DMS53 (cell line): ENCODE measurements at places on chromosomes 11 and 22.

DNA sequence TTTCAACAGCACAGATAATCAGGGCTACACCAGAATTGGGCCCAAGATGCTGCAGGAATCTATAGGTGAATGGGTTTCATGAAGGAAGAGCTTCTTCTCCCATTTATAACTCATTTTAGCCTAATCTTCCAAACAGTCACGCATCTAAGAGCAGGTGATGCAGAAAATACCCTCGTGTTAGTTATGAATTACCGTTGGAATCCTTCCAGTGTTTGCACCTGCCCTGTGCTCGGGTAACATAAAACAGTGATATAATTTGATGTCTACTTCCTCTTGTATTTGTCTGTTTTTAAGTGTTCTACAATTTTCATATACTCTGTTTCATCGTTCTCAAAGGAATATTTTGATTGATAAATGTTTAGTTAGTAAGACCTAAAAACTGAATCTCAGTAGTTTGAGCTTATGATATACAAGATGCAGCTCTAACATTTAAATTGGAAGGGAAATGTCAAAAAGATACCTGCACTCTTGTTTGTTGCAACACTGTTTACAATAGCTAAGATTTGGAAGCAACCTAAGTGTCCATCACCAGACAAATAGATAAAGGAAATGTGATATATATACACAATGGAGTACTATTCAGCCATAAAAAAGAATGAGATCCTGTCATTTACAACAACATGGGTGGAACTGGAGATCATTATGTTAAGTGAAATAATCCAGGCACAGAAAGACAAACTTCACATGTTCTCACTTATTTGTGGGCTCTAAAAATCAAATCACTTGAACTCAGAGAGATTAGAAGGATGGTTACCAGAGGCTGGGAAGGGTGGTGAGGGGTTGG lies 42.1 kb downstream of the PPARA start:
- peak; percentile 58 for DNase-seq

GRCh38 chr11:116536416-116536815 lies 236.4 kb downstream of the BUD13 start:
- DNase-seq: no peak

DNA sequence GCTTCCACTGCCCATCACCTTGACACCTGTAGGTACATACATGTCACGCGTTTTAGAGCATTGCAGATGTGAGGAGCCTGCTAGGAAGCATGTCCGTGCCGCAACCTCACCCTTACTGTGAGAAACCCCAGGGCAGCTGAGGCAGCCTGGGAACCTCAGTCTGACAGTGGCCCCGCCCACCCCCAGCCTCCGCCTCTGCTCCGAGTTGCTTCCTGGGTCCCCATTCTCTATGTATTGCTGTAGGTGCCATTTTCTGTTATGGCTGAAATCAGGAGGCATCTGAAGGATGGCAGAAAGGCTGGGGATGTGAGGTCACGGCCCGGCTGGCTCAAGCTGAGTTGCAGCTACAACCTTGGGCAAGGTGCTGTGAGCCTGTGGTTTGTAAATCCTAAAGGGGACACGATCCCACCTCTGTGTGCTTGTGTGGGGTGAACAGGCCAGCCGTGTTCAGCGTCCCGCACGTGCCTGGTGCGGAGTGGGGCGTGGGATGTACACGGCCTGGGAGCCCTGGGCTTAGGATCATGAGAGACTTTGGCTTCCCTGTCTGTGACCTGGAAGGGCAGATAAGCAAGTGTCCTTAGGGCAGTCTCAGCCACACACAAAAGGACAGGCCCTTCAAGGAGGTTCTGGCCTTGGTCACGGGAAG lies 102.7 kb downstream of the PHF21B start:
- no peak for DNase-seq

DNA sequence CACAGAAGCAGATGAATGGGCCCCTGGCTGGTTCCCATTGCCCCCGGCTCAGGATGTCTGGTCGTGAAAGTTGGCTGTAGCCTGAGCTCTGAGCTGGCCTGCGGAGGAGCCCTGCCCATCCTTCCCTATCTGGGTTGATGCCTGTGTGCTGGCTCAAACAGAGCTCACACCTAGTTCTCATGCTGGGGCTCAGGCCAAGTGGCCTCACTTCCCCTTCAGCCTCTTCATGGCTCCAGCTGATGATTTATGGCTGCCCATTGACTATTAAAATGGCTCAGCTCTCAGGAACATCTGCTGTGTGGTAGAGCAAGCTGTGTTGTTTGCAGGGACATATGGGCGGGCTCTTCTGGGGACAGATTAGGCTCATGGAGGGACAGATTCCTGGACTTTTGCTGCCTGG lies 64.7 kb downstream of the ADAMTS15 start:
- DNase-seq: no peak

DNA sequence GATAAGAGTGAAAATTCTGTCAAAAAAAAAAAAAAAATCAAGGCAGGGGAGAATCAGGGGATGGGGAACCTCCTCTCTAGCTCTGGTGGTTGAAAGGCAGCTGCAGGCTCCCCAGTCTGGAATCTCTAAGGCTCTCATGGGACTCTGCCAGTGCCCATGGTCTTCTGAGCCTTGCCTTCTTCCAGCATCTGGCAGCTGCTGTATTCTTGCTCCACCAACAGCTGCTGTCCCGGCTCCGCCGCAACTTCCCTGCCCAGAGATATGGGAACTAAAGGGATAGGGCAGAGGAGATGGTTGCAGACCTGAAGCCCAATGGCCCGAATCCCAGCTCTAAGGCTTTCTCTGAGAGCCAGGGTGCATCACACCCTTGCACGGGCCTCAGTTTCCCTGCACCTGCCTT lies 49.5 kb upstream of the PHF21B start:
- no peak for DNase-seq

DNA sequence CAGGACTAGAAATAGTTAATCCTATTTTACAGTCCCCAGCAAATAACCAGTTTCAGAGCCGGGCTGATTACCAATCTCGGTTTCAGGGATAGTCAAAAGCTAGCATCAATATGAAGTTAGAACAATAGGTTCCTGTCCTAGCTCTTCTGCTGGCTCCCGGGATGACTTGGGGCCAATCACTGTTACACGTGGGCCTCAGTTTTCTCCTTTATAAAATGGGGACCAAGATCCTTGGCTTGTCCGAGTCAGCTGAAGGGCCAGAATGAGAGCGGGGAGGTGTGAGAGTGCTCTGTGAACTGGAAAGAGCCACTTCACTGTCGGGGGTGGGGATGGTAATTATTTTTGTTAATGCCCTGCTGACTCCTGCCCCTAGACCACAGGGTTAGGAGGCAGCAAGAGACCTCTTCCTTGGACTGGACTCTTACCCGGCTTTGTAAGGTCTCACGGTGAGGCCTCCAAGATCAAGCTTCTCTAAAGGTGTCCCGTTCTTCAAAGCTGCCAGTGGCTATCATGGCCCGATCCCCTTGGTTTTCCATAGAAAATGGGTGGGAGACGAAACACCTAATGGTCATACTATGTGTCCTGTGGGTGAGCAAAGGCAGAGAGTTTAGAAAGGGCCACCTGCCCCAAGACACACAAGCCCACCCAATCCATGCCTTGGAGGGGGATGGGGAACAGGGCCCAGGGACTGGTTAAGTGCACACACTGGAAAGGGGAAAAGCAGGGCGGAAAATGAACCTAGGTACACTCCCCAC lies 1.4 kb downstream of the UCP2 start:
- DNase-seq: no peak

- DNase-seq: no peak
These were observed 39.9 kb downstream of the OR2AT4 start for GRCh38 chr11:75056814-75057213.

GRCh38 chr11:13208921-13209320 lies 68.7 kb upstream of the BMAL1 start:
- DNase-seq: peak; percentile 20

DNA sequence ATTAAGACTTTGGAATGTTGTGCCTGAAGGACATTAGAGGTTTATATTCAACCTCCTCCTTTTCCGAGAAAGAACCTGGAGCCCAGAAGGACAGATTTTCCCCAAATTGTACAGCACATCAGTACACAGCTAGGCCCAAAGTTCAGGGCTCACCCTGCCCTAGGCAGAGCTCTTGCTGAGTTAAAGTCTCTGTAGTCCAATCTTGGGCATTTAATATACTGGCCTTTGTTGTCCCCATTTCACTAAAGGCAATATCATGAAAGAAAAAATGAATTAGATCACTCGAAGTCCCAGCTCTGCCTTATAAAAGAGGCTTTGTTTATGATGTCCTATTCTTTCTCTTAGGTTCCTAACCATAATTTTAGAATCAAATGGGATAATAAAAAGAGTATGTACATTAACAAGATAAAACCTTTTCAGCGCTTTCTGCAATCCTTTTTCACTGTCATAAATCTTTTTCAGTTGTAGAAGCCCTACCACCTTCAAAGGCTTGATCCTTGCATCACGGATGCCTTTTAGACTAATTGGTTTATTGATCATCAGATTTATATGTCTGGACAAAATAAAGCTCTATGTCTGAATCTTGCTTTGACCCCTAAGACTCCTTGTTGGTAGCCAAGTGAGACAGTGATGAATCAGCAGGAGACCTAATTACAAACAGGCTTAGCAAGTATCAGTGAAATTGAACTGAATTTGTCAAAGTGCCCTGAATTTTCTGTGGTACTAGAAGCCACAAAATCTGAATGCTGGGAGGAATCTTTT lies 39.8 kb downstream of the RELT start:
- no peak for DNase-seq

- DNase-seq: peak; percentile 84
These were observed 758 bp downstream of the GALNT18 start for GRCh38 chr11:11620921-11621572.

GRCh38 chr11:8640267-8640906 lies 42.1 kb downstream of the TRIM66 start:
- DNase-seq: no peak

DNA sequence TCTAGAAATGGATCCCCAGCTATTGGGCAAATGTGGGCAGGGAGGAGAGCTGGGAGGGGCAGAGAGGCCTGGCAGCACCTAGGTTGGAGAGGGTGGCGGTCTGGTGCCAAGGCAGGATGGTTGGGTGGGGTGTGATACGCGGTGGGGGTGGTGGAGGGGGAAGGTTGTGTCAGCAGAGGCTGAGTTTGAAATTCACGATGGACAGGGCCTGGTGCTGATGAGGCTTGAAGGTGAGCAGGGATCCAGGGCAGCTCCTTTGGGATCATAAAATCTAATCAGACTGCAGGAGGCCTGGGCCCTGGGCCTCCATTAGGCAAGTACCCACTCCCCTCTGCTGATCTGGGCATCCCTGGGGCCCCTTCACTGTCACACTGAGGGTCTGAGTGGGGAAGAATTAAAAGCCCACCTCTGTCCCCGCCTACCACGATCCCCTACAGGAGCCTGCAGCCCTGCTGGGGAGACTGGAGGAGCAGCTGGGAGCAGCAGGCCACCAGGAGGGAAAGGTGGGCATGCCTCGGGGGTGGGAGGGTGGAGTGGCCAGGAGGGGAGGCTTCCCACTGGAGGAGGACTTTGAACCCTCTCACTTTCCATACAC lies 24.0 kb downstream of the IGLL1 start:
- DNase-seq: no peak

GRCh38 chr11:111001081-111001430 lies 244.5 kb upstream of the POU2AF2 start:
- no peak for DNase-seq

DNA sequence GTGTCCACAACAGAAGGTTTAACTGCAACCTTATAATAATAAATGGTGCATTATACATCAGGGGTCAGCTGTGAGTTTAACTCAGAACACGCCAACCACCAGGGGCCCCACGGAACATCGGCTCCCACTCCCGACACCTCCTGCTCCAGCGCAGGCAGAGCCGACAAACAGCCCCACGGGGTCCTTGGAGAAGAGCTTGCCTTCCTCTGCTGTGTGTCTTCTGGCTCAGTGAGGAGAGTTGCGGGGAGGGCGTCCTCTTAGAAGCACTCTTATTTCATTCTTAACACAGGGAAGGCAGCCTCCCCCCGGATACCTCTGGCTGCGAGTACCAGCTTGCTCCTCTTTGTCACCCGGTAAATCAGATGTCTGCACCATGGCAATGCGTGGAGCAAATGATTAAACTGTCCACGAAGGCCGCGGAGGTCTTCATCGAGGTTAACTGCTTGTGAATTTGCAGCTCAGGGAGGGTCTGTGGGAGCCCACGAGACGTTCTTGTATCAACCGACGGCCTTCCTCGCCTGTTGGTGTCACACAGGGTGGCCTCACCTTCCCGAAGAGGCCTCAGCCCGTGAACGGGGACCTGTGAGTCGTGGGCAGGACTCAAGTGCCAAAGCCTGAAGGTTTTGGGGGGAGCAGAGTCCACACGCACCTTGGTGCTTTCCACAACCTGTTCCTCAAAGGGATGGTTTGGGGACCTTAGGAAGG lies 464.0 kb downstream of the BRD1 start:
- no peak for DNase-seq

- no peak for DNase-seq
These were observed 453.9 kb downstream of the BRD1 start for GRCh38 chr22:49373801-49374226.

GRCh38 chr11:969651-970205 lies 44.1 kb downstream of the AP2A2 start:
- no peak for DNase-seq

- DNase-seq: no peak
These were observed 509.0 kb upstream of the LARGE1 start for GRCh38 chr22:34429314-34429713.

GRCh38 chr11:133946541-133947318 lies 10.0 kb downstream of the IGSF9B start:
- no peak for DNase-seq

DNA sequence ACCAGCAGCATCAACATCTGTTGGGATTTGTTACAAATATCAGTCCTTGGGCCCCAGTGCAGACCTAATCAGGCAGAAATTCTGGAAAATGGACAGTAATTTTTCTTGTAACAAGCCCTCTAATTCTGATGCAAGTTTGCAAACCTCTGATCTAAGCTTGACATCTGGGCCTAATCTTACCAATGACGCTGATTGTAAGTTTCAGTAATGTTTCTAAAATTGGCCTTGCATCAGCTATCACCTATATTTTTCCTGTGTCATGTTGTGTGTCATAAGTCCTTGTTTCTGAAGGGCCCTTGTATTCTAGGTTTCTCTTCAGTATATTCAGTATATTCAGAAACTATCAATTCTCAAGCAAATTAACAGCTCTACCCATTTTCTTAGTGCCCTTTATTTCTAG lies 36.4 kb downstream of the ZNF215 start:
- no peak for DNase-seq

GRCh38 chr22:22380098-22381030 lies 128.2 kb downstream of the ZNF280B start:
- peak; percentile 55 for DNase-seq

DNA sequence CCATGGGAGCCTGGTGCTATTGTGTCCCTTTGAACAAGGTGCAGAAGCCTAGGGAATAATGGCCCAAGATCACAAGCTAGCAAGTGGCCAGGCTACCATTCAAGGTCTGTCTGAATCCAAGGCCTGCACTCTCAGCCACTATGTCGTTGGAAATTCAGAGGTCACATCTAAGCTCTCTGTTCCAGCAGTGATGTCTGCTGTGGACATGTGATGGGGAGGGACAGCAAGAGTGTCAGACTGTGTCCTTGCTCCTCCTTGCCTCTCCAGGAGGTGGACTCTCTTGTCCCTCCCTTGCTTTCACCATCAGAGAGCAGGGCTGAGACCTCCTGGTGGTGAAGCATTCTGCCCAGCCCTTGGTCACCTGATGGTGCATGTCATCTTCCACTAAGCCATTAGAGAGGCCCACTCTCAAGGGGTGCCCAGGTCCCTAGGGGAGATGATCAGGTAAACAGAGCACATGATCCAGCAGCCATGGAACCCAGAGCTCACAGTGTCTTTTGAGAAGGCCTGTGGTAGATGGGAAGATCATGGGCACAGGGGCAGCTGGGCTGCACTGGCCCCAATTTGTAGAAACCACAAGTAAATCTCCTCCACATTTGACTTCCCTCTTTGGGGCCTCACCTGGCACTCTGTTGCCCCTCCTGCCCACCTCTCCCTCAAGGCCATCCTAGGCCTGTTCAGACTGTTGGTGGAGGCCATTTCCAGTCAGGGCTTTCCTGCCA lies 37.1 kb upstream of the SUSD2 start:
- DNase-seq: no peak
